ENCODE measurements at places on chromosomes 3 and 15.
A peak's percentile ranks its signal among the peaks of the same experiment; 100 is the strongest.

GRCh38 chr3:100129941-100130340 is 15.6 kb upstream of the FILIP1L start:
- H3K27me3 ChIP-seq: no peaks in the 10 kb centered on the region
- no peaks in the 10 kb centered on the region for H3K36me3 ChIP-seq
- H3K27ac ChIP-seq: no peak overlapping the region
- H3K4me1 ChIP-seq: peaks cover 9% of the 10 kb centered on the region

GRCh38 chr15:72737723-72738122 is 45.8 kb downstream of the ADPGK start:
- H3K4me3 ChIP-seq: no peak overlapping the region
- peaks cover 65% of the 10 kb centered on the region for H3K36me3 ChIP-seq
- H3K4me1 ChIP-seq: no peaks in the 10 kb centered on the region
- DNase-seq: no peak
- no peaks in the 10 kb centered on the region for H3K27me3 ChIP-seq

- DNase-seq: no peak
- H3K4me3 ChIP-seq: no peak overlapping the region
- no peaks in the 10 kb centered on the region for H3K36me3 ChIP-seq
- no peaks in the 10 kb centered on the region for H3K4me1 ChIP-seq
- H3K27me3 ChIP-seq: no peaks in the 10 kb centered on the region
- no peak overlapping the region for H3K27ac ChIP-seq
These were observed 80.0 kb upstream of the MRPS22 start for GRCh38 chr3:139263798-139264197.

- H3K27me3 ChIP-seq: no peaks in the 10 kb centered on the region
- no peaks in the 10 kb centered on the region for H3K4me1 ChIP-seq
- DNase-seq: no peak
- no peak overlapping the region for H3K27ac ChIP-seq
These were observed 3.3 kb downstream of the DPPA2 start for GRCh38 chr3:109313061-109313460.

DNA sequence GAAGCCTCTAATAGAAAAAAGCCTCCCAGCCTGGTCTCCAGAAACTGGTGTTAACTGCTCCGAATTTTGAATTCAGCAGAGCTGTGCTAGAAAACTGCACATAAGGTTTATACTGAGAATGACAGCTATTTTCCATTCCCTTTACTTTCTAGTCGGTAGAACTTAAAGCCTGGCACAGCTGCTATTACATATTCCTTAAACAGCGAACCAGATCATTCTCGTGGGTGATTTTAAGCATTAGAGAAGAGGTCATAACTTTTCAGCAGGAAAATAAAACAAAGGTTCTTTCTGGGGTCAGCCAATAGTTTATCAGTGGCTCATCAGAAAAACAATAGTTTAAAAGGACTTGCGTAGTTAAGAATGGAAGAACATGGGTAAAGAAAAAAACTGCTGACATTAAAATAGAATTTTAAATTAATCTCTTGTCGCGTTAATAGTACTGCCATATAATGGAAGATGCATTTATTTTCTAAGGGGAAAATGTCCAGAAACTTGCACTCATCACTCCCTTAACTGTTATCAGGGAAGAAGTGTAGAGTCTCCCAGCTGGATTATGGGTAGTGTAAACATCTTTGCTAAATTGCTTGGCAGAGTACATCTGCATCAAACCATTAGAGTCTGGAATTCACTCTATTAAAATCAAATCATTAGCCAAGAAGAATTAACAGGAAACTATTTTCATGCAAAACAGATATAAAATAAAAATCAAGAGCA is 7.9 kb downstream of the VGLL4 start:
- no peaks in the 10 kb centered on the region for H3K36me3 ChIP-seq
- no peak for DNase-seq
- no peaks in the 10 kb centered on the region for H3K27me3 ChIP-seq

DNA sequence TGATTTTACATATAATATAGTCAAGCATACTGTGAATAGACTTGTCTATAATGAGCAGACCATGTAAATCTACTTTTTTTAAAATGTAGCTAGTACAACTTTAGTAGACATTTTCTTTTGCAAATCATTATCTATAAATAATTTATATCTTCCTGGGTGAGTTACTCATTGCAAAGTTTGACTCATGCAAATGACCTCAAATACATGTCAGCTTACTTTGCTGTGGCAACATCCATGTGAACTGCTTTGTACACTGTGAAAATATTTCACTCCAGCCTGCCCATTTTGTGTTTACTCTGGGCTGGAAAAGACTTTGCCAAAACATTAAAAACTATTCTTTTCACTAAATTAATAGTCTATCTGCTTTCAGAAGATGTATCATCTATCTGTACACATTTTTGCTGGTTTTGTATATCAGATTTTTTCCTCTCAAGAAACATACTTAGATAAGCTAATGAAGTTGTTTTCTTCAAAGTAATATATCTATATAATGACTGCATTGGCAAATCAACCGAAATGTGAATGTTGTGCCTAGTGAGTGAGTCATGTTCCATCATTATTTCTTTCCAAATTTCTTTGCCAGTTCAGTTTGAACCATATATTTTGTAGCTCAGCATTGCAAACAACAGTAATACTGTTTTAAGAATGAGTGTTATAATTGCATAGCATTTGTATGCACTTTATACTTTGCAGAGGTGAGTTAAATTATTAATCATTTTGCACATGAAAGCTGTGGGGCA is 26.5 kb downstream of the IGSF10 start:
- DNase-seq: no peak
- H3K27me3 ChIP-seq: no peaks in the 10 kb centered on the region
- H3K4me1 ChIP-seq: no peaks in the 10 kb centered on the region
- no peak overlapping the region for H3K27ac ChIP-seq
- H3K4me3 ChIP-seq: no peak overlapping the region

GRCh38 chr3:52290596-52291507 is 3.2 kb downstream of the GLYCTK start:
- H3K36me3 ChIP-seq: peaks cover 12% of the 10 kb centered on the region
- peak; percentile 1 for DNase-seq
- H3K4me1 ChIP-seq: no peaks in the 10 kb centered on the region
- H3K27ac ChIP-seq: no peak overlapping the region
- H3K27me3 ChIP-seq: no peaks in the 10 kb centered on the region

DNA sequence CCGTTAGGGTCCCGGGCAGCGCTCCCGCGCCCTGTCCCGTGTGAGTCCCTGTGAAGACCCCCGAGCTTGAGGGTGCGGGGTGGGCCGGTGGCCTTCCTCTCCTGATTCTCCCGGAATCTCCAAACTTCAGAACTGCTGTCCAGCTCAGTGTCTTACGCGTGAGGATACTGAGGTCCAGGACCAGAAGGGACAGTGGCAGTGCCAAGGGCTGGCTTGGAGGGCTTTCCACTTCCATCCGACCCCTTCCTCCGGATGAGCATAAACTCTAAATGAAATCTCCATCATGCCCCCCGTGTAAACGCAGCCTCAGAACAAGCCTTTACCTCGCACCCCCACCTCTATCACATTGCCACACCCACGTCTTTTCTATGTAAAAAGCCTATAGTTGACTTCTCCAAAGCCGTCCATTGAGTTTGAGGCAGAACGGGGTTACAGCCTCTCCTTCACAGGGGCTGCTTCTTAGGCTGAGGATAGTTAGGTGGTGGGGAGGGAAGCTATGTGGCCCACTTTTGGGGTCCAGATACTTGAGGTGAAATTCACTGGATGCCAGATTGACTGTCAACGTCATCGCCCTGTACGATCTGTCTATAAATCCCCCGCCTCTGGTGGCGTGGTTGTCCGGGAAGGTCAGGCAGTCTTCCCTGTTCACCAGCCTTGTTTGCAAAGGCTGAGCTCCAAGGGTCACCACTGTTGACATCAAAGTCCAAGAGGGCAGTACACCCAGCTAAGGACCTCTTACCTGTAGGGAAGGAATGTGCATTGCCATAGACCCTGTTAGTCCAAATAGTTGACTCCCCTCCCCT is 1.1 kb downstream of the EDEM1 start:
- peak overlapping the region; percentile 88 for H3K27ac ChIP-seq
- peak overlapping the region; percentile 77 for H3K4me3 ChIP-seq
- H3K36me3 ChIP-seq: no peaks in the 10 kb centered on the region
- DNase-seq: no peak

GRCh38 chr3:189316296-189317019 is 144.7 kb downstream of the TPRG1 start:
- H3K36me3 ChIP-seq: no peaks in the 10 kb centered on the region
- no peaks in the 10 kb centered on the region for H3K27me3 ChIP-seq
- H3K27ac ChIP-seq: no peak overlapping the region
- no peak overlapping the region for H3K4me3 ChIP-seq
- DNase-seq: no peak
- no peaks in the 10 kb centered on the region for H3K4me1 ChIP-seq

DNA sequence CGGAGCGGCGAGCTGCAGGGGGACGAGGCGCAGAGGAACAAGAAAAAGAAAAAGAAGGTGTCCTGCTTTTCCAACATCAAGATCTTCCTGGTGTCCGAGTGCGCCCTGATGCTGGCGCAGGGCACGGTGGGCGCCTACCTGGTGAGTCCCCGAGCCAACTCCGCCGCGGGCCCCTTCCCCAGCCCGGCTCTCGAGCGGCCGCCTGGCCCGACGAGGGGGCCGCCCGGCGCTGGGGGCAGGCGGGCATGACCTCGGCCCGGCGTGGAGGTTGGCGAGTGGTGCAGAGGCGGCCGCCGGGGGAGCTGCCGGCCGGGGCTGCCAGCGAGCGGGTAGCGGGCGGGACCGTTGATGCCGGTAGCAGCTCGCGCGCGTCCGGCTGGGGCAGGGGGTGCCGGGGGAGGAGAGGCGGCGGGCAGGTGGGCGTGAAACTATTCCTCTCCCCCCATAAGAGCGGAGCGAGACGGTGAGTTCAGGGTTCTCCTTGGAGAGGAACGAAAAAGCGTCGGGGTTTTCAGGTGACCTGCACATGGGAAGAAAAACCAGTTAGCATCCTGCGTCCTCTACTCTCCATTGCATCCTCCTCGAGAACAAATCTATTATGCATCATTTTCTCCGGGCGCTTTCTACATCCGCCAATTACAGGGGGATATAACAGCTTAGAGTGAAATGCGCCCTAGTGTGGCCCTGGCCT is 585 bp downstream of the SLCO3A1 start:
- peak overlapping the region; percentile 98 for H3K27ac ChIP-seq
- no peaks in the 10 kb centered on the region for H3K27me3 ChIP-seq
- H3K36me3 ChIP-seq: no peaks in the 10 kb centered on the region
- peaks cover 26% of the 10 kb centered on the region for H3K4me1 ChIP-seq
- peak overlapping the region; percentile 82 for H3K4me3 ChIP-seq

DNA sequence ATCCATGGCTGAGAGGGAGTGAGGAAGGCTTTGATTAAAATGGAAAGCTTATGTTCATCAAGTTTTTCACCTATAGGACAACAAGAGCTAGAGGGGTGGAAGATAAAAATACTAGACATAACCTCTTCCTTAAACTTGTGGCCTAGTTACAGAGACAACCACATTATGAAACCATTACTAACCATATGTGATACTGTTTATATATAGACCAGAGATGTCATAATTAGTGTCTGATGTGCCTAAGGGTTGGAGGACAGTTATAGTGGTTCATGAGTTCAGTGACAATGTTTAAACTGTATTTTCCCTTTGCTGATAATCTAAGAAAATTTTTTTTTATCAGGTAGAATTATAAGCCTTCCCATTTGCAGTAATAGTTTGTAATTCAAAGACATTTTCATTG is 23.7 kb downstream of the PHLDB2 start:
- DNase-seq: no peak
- peaks cover 7% of the 10 kb centered on the region for H3K4me1 ChIP-seq
- no peaks in the 10 kb centered on the region for H3K27me3 ChIP-seq
- no peak overlapping the region for H3K4me3 ChIP-seq
- peaks cover 30% of the 10 kb centered on the region for H3K36me3 ChIP-seq

- H3K27ac ChIP-seq: no peak overlapping the region
- no peak overlapping the region for H3K4me3 ChIP-seq
- H3K4me1 ChIP-seq: peaks cover 7% of the 10 kb centered on the region
- DNase-seq: no peak
These were observed 48.4 kb downstream of the HES1 start for GRCh38 chr3:194184265-194184751.

- peaks cover 1% of the 10 kb centered on the region for H3K36me3 ChIP-seq
- no peaks in the 10 kb centered on the region for H3K27me3 ChIP-seq
- peaks cover 8% of the 10 kb centered on the region for H3K4me1 ChIP-seq
- H3K4me3 ChIP-seq: peak overlapping the region; percentile 27
- no peak for DNase-seq
- H3K27ac ChIP-seq: peak overlapping the region; percentile 59
These were observed 26.1 kb downstream of the LSM3 start for GRCh38 chr3:14204515-14205284.

All from ascending aorta (tissue), 2 donors.